ENCODE measurements at places on chromosomes 2 and 18. TPM values are rescaled to one million over a fixed set of nuclear protein-coding genes. Genes with fewer than 3 reads are reported as not detected.

The CCDC74B gene
- 4.4 TPM for total RNA-seq

The IL36G gene
- not detected for total RNA-seq

The MYO1B gene
- 65.7 TPM for total RNA-seq

The LAMA3 gene
- total RNA-seq = 44.8 TPM

The FSHR gene
- not detected for total RNA-seq
